ENCODE measurements at places on chromosomes 16 and 17.
A peak's percentile ranks its signal among the peaks of the same experiment; 100 is the strongest.

GRCh38 chr17:77604973-77605313 is 353.6 kb upstream of the TNRC6C start:
- DNase-seq: no peak

GRCh38 chr17:77492446-77493237 is 351.9 kb downstream of the SEC14L1 start:
- DNase-seq: no peak

DNA sequence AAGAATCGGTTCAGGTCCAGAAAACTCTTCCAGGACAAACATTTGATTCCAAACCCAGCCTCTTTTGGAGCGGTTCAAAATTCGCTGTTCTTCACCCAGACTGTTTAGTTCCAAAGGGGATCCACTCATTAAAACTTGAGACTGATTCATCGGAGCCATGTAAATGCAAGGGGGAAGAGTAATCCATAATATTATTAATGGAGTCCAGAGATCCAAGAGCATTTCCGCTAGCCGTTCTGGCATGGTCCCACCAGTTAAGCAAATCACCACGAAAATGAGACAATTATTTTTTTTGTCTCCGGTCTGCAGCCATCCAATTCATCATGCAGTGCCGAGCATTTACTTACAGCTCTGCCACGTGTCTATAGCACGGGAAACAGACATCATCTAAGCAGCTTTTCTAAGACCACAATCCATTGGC is 15.1 kb downstream of the CDH8 start:
- no peak for DNase-seq

DNA sequence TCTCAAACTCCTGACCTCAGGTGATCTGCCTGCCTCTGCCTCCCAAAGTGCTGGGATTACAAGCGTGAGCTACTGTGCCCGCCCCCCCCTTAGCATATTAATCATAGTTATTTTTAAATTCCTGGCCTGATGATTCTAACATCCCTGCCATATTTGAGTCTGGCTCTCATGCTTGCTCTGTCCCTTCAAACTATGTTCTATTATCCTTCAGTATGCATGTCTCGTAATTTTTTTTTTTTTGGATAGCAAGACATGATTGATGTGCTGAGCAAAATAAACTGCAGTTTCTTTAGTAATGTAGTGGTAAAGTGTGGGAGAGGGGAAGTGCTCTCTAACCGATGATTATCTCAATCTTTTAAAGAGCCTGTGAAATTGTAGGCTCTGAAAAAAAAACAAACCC is 34.3 kb upstream of the TMEM92 start:
- DNase-seq: no peak

DNA sequence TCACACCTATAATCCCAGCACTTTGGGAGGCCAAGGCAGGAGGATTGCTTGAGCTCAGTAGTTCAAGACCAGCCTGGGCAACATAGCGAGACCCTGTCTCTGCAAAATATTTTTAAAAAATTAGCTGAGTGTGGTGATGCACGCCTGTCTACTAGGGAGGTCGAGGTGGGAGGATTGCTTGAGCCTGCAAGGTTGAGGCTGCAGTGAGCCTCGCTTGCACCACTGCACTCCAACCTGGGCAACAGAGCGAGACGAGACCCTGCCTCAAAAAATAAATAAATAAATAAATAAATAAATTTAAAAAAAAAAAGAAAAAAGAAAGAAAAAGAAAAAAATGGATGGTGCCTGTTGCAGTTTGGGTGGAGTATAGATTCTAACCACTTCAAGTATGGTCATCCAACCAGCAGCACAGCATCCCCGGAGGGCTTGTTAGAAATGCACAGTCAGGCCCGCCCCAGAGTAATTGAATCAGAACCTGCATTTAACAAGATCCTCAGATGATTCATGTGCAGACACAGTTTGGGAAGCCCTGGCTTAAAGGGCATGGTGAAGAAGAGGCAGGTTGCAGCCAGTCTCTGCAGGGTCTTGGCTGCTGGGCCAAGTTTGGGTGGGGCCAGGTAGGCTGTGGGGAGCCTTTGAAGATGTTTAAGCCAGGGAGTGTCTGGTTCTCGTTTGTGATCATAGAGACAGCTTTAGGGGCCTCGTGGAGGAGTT is 40.8 kb downstream of the MRC2 start:
- no peak for DNase-seq

GRCh38 chr17:64128787-64129514 is 993 bp downstream of the ERN1 start:
- DNase-seq: peak; percentile 44

DNA sequence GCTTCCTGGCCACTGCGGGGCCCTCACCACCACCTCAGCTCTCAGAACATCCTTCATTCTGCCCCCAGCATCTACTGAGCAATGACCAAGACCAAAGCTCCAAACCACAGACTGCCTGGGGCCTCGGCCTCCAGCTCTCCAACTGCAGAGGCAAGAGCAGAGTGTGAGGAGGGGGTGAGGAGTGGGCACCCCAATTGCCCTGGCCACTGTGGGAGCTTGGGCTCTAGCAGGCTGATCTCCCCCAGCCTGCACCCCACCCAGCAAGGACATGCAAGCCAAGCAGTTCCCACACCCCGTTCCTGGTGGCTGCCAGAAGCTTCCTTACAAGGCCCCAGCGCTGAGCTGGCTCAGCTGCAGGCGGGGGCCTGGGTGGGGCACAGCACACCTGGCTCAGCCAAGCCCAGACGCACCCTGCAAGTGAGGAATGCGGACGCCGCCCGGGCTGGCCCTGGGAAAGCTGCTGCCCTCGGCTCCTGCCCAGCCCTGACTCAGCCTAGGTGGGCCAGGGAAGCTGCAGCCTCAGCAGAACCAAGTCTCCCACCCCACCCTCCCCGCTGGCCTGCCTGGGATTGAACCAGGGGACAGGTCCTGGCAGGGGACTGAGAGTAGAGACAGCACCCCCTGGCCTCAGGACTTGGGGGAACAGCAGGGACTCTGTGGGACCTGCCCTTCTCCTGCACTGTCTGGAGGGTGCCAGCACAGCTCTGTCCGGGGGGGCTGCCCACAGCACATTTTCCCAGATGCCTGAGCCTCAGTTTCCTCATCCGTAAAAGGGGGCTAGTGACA is 29.7 kb upstream of the KRT17 start:
- peak; percentile 37 for DNase-seq

DNA sequence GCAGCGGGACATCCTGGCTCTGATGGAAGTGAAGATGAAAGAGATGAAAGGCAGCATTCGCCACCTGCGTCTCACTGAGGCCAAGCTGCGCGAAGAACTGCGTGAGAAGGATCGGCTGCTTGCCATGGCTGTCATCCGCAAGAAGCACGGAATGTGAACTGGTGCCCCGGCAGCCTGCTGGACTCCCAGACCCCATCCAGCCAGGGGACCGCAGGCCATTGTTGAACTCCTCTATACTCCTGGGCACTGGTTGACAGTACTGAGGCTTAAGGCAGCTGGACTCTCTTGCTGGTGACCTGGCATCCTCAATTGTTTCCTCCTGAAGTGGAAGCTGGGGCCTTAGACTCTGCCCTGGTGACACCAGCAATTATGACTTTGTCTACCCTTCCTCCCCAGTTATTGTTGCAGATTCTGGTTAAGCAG is 1.2 kb downstream of the THAP11 start:
- peak; percentile 11 for DNase-seq

Data from Daoy (cell line).